ENCODE measurements at places on chromosomes 3 and 15. TPM values are rescaled to one million over a fixed set of nuclear protein-coding genes. Genes with fewer than 3 reads are reported as not detected.

GRCh38 chr3:61739640-61740039, 178.3 kb downstream of the PTPRG start:
- DNase-seq: no peak

GRCh38 chr3:29922992-29923746, 642.3 kb downstream of the RBMS3 start:
- DNase-seq: no peak

The PARP9 gene
- 18.2 TPM for total RNA-seq

- DNase-seq: no peak
Observed at GRCh38 chr15:67018026-67018425, 47.4 kb upstream of the SMAD3 start.

The TMEM212 gene
- total RNA-seq: not detected

The ZNF774 gene
- 0.46 TPM for total RNA-seq

DNA sequence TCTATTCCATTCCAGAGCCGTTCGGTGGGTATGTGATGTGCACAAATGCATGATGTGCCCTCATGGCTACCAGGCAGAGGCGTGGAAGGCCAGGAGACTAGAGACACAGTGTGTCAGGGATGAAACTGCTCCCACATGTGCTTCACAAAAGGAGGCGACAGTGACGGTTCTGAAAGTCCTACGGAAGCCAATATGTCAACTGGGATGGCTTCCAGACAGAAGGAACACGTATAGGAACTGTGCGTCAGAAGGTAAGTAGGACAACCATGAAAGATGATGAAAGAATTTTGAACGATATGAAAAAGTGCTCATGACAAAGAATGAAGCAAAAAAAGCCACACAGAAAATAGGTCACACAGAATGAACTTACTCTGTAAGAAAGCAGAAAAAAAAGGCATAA, 34.1 kb downstream of the GLB1 start:
- no peak for DNase-seq

DNA sequence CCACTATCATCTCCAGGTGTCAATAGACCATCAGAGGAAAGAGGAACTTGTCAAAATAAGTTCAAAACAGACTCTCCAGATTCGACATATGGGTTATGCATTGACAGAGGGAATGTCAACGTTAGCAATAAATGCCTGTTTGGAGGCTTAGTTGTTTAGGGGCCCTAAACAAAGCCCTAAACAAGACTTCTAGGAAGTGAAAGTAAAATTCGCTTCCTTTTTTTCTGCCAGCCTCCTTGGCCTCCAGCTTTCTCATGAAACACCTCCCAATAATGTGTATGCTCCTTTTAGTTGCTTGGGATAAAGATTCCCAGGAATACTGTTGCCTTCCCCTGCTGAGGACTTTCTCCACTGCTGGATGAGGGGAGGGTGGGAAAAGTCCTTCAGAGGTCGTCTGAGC, 70.9 kb upstream of the ARNT2 start:
- no peak for DNase-seq

The CSTA gene
- not detected for total RNA-seq

All from activated T-cell treated with anti-CD3 and anti-CD28 coated beads, Interleukin-2, amount 50 U/mL, for 4 hours (primary cell).